Urinary bladder (tissue), 4 donors: ENCODE measurements at places on chromosomes 5 and 9. TPM values are rescaled to one million over a fixed set of nuclear protein-coding genes. Genes with fewer than 3 reads are reported as not detected.

DNA sequence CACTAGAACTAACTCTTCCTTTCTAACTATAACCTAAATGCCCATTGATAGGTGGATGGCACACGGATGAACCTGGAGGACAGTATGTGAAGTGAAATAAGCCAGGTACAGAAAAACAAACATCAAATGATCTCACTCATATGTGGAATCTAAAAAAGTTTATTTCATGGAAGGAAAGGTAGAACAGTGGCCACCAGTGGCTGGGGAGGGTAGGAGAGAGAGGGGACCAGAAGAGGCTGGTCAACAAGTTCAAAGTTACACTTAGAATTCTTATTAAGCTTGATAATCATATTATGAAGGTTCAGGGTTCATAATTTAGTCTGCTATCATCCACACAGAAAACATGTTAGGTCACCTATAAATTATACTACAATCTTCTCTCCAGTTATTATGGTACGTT, 107.6 kb upstream of the SLC12A2 start:
- DNase-seq = no peak

GRCh38 chr5:147558826-147559225, 49.0 kb upstream of the DPYSL3 start:
- DNase-seq = no peak

- no peak for DNase-seq
These were observed 40.4 kb downstream of the ACTBL2 start for GRCh38 chr5:57442080-57442839.

GRCh38 chr5:22889720-22890119, 36.6 kb upstream of the CDH12 start:
- DNase-seq = no peak

DNA sequence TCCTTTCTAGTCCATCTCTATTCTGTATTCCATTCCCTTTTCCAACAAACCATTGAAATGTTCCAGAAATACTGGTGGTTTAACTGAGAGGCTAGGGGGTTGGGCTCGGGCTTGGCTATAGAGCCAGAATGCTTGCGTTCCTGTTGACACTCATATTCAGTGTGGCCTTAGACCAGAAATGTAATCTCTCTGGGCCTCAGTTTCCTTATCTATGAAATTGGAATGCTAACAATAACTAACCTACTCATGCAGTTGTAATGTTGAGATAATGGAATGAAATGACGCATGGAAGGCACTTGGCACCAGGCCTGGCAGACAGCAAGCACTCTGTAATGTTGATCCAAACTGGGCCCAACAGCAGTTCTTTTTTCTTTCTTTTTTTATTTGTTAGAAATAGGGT, 26.8 kb downstream of the JADE2 start:
- DNase-seq = no peak

DNA sequence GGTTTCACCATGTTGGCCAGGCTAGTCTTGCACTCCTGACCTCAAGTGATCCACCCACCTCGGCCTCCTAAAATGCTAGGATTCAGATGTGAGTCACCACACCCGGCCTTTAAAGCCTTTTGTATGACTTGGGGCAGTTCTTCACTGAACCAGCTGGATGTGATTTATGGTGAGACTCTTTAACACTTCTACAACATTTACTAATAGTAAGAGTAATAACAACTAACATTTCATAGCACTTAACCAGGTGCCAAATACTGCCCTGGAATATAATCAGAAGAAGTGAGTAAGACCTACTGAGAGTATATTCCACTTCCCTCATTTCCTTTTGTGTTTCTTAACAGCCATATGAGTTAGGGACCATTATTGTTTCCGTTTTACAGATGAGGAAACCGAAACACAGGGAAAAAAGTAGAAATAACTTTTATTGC, 10.0 kb downstream of the ZSWIM6 start:
- no peak for DNase-seq

Gene POLR1E
- total RNA-seq = 32.4 TPM

DNA sequence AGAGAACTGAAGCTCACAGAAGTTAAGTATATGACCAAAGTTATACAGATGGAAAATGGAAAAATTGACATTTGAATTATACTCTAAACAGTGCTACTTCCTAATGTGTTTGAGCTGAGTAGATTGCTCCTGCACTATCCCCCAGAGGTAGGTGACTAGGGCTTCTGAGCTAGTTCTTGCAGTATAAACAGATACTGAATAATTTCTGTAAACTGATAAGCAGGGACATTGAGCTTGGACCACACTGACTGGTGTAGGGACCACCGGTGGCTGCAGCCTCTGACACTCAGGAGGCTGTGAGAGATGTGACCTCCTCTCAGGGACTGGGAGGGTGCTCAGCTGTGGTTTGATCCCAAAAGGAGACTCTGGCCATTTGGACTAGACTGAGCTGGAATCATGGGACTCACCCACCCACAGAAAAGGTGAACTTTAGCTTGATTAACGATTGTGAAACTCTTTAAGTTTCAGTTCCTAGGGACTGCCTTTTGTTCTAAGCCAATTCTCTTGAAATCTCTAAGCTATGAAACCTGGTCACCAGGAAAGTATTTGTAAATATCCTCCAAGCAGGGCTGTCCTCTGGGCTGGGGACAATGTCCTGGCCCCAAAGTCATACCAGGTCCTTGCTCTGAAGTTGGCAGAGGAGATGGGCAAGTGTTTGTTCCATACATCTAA, 291.5 kb downstream of the SEC61B start:
- no peak for DNase-seq

- DNase-seq = no peak
These were observed 13.3 kb upstream of the STING1 start for GRCh38 chr5:139495638-139496435.

DNA sequence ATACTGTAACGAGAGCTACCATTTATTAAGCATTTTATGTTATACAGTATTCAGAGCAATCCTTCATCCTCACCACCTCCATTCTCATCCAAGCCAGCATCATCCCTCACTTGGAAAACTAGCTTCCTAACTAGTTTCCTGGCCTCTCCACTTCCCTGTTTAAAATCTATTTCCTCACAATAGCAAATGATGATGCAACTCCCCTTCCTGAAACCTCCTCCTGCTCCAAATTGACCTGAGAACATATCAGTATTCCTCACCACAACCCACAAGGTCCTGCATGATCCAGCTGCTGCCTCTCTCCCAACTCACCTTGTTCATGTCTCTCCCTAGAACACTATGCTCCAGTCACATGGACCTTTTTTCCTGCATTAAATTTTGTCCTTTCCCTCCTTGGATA, 4.3 kb upstream of the SLC36A2 start:
- no peak for DNase-seq

Gene UNC5A
- 0.32 TPM for total RNA-seq

GRCh38 chr9:120312031-120312430, 267.9 kb downstream of the CDK5RAP2 start:
- no peak for DNase-seq

DNA sequence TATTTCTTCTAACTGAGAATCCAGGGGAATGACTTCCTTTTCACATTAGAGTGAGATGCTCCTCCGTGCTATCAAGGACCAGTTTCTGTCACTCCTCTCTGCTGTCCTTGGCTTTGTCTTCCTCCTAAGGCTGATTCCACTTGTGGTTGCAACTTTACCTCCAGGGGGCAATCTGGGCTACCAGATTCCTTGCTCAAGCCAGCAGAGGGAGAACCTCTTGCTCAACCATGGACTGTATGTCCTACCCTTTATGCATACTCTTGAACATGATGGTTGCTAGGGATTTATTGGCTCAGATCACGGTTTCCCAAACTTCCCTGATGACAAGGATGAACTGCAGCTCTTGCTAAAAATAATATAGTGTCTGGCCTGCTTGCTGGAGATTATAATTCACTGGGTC, 24.0 kb downstream of the NNT start:
- DNase-seq = no peak

DNA sequence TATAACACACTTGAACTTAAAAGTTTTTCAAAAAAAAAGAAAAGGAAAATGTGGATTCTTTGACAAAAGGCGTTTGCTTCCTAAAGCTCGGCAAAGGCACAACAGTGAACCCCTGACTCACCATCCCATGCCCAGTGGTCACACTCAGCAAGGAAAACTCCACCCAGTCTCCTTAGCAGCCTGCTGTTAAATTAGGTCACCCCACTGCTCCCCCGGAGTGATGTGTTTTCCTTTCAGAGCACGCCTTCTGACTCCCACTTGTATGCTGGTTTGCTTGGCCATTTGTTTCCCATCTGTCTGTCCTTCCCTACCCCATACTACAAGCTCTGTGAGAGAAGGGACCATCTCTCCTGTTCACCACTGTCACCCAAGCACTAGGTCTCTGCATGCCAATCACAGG, 23.8 kb downstream of the RETREG1 start:
- DNase-seq = no peak

Gene RIMOC1
- 25.2 TPM for total RNA-seq

GRCh38 chr9:4298255-4299004, 1.4 kb downstream of the GLIS3 start:
- DNase-seq = no peak

GRCh38 chr5:37771203-37771611, 68.6 kb downstream of the GDNF start:
- no peak for DNase-seq

Gene LCN15
- total RNA-seq = not detected

Gene PCAT7
- total RNA-seq = 0.05 TPM

- DNase-seq = no peak
These were observed 1.2 kb downstream of the CDHR2 start for GRCh38 chr5:176550275-176550831.

DNA sequence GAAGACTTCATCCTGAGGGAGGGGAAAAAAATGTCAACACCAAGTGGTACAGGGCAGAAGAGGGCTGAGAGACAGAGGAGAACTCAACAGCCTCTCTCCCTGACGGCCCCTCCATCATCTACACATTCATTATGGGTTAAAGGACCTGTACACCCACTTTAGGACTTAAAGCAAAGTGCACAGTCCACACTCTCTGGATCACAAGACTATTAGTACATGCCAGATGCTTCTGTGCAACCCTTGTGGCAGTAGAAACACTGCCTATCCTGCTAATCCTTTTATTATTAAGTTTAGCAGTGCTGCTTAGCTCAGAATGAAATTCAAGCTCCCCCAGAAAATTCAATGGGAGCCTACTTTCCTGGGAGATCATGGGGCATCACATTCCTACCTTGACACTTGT, 1.9 kb downstream of the FRMD3 start:
- no peak for DNase-seq

- no peak for DNase-seq
These were observed 17.1 kb downstream of the DELE1 start for GRCh38 chr5:141940695-141941271.

DNA sequence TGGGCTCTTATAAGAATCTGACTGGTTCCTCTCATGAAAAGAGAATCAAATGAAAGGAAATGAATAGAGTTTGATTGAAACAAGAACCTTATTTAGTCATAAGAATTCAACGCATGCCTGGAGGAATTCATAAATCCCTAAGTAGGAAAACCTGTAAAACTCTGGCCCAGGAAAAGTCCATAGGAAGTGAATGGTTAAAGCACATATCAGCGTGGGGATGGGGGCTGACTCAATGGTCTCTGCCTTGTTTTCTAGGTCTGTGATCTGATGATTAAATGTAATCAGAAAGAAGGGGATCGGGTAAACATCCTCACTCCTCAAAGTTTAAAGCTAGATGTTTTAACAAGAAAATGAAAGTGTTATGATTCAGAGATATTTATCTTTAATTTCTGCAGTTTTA, 759.4 kb upstream of the C9orf72 start:
- DNase-seq = no peak

DNA sequence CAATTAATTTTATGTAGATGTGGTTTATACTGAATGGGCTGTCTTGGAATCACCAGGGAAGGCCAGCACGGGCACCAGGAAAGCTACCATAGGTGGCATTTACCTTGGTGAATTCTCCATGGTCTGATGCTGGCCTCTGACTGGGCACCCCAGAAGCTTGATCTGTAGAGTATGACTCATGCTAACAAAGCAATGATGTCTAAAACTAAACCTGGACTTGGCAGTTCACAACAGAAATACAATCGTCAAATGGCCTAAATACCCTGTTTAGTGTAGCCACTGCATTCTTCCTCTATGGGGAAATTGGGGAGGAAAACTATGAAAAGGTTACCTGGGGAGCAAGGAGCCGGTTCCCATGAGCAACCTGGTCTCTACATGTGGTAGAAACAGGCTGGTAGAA, 98.0 kb downstream of the ATPSCKMT start:
- DNase-seq = no peak

DNA sequence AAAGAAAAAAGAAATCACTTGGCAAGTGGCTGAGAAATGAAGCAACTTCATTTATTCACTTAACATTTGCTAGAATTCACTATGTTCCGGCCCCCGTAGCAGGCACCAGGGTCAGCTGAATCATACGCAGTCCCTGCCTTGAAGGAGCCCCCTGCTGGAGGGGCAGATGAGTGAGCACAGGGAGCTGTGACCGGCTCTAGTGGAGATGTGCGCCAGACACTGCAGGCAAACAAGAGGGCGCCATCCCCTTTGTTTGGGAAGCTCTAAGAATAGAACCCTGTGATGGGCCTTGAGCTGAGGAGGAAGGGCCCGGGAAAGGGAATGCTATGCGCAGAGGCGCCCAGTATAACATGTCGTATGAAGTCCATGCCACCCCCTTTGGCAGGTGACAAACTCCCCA, 20.2 kb upstream of the RPL26L1 start:
- no peak for DNase-seq

- DNase-seq = no peak
These were observed 109.4 kb downstream of the FEM1C start for GRCh38 chr5:115435065-115435777.

GRCh38 chr9:113886933-113887332, 10.8 kb downstream of the ZNF618 start:
- no peak for DNase-seq

DNA sequence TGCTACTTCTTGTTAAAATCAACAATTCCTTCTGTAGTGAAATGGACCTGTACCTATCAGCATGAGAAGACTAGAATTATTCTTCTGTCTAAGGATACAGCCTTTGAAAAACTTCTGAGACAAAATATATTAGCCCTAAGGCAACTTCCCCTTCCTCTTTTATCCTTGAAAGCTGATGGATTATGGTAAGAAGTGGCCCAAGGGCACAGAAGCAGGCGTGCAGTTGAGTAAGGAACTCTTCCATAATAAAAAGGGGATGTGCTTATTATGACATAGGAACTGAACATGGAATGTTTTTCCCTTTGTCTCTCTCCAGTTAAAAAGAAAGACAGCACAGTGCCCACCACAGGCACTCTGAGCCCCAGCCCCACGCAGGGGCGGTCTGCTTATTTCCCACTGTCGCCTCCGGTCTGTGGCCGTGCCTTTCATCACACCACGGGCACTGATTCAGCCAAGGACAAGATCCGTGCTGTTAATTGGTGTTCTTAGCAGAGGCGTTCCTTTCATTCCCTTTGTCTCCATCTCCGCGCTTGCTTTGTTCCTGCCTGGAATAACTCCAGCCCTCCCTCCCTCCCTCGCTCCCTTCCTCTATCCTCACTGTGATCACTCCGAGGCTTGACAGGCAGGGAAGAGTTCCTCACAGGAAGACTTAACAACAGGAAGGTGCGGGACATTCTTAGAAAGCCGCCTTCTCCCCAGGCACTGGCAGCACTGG, 135.9 kb upstream of the OTULINL start:
- no peak for DNase-seq

GRCh38 chr5:114206640-114207039, 155.2 kb upstream of the KCNN2 start:
- DNase-seq = no peak
